ENCODE measurements at places on chromosomes 2 and 18.

DNA sequence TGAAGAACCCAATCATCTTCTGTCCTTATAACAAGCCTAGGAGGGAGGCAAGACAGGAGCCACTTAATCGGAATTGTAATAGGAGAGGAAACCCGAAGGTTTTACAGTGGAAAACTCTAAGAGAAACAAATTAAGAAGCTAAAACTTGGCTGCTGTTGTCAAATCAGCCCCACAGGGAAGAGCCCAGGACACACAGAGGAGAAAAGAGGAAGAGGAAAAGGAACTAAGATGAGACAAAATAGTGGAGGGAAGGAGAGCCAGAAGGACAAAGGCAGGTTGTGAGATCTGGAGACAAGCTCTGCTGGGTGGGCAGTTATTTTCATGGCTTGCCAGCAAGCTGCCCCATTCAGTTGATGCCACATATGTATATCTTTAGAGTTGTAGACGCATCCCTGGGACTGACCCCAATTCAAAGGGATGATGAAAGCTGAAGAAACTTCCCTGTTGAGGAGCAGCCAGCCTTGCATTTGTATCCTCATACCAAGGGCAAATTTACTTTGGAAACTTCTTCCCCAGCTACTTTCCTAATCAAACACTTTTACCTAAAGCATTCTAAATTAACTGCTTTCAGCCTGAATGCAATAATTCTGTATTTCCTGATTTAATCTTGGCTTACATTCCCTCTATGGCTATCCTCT lies 499.8 kb upstream of the MEIS1 start:
- DNase-seq, result no peak

- no peak for DNase-seq
Measured at GRCh38 chr2:230127195-230127594, 58.5 kb upstream of the SLC16A14 start.

DNA sequence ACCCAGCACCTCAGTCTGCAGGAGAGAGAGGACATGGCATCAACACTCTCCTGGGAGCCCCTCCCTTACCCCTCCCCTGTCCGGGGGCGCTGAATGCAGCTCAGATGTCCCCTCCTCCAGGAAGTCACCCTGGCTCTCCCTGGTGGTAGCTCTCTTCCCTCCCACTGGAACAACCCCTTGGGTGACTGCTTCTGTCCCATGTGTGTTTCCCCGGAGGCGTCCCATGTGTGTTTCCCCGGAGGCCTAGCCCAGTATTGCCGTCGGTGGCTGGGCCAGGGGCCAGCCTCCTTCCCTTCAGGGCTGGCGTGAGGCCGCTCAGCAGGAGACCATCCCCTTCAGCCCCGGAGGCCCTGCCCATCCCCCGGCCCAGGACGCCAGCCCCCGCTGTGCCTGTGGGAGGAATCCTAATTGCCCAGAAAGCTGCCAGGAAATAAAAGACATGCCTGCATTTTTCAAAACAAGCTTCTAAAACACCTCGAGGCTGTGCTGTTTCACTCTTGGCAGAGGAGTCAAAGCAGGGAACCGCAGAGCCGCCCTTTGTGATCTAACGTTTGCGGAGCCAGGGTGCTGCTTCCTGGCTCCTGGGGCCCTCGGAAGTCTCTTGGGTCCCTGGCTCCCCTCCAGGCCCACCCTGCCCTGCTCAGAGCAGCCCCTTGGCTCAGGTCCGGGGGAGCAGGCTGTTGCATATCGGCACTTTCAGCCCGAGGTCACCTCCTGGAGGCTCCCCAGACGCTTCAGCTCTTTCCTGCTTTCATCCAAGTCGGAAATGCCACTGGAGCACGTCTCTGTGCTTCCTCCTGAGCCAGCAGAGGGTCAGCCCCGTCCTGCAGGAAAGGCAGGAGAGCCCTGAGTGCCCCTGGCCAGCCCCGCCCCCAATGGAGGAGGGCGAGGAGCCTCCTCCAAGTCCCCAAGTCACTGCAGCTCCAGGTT lies 11.4 kb downstream of the SNED1 start:
- peak; percentile 80 for DNase-seq

GRCh38 chr2:45435316-45435715 lies 175.8 kb downstream of the SRBD1 start:
- peak; percentile 99 for DNase-seq

DNA sequence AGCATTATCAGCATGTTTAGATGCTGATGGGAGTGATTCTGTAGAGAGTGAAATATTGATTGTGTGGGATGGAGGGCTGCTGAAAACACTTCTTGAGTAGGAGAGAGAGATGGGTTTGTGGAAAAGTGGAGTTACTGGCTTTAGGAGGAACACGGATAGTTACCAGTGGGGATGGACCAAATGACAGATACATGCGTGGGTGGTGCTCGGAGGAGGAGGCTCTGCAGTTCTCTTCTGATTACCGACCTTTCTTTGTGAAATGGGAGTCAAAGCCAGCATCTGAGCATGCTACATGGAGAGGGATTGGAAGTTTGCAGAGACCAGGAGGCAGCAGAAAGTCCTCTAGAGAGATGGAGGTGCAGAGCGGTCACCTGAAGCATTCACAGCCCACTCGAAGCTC lies 26.3 kb downstream of the RNF144A start:
- DNase-seq, result no peak

DNA sequence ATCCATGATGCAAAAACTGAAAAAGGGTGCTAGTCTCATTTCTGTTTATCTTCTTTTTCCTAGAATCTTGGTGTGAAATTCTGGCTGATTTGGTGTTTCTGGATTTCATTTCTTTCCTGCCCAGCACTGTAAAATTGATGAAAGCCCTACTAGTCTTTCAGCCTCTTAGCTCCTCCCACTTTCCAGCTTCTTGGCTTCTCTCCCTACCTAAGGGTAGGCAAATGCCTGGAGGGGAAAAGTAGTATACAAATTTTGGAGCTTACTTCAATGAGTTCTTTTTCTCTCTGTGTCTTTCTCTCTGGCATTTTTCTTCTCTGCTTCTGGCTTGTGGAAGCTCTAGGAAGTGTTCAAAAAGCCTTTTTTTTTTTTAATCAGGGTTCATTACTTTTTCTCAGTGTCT lies 160.5 kb downstream of the XIRP2 start:
- no peak for DNase-seq

- DNase-seq, result no peak
Measured at GRCh38 chr2:221908518-221908917, 336.4 kb upstream of the EPHA4 start.

DNA sequence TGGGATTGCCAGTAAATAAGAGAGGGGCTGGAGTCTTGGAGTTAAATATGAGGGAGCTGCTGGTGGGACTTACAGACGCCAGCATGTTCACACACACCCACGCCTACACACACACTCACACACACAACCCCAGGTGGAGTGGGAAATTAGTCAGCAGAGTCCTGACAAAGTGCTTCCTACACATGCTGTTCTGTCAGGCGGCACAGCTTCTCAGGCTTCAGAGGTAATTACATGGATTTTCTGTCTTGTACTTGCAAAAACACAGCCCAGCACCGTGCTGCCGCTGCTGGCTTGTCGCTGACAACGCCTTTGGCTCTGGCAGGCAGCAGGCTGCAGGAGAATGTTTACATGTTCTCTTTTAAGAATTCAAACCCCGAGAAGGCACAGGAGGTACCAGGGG lies 1186.3 kb upstream of the CELF4 start:
- no peak for DNase-seq

DNA sequence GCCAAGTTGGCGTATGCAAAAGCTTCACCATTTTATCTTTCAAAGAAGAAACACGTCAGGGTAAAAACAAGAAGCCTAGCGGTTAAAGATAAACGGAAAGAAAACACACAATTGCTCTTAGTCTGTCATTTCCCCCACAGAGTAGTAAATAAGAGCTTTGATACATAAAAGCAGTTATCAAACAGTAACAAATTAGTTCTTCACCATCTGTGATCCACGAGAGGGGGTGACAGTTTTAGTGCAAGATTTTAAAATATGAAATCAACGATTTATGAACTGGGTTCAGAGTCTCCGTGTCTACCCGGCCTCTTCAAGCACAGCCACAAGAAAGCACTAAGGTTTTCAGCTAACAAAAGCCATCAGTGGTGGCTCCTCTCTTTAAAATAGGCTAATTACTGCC lies 703.9 kb upstream of the ID2 start:
- DNase-seq, result no peak

DNA sequence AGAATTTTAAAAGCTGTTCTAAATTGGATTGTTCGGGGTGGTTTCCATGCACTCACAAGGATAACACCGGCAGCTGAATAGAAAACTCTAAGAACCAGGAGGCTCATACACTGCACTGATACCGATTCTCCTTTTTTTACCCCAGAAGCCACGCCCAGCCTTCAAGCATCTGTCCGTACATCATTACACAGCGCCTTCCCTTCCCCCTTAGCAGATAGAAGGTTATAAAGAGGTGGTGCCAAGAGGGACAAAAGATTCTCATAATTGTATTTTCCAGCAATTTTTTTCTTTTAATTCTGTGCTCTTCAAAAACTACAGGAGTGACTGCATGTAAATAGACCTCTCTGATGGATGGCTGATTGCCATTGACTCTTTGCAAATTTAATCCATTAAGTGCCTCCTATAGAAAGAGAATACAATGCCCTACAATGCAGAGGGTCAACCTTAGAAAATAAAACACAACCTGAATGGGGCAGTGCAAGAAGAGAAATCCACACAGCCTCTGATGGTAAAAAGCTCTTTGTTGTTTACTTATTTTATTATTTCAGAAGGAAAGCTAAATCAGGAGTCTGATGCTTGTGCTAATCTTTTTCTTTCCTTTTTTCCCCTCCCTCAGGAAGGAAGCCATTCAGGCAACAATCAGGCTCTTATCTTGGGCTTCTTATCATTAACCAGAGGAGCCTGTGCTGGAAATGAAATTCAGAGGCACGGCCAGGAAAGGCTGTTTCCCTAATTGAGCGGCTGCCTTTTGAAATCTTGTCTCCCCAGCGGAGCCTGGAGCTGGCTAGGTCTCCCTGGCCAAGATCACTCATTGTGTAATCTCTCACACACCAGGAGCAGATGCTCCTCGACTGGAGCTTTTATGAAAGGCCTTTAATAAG lies 198.9 kb upstream of the NABP1 start:
- DNase-seq, result no peak

- peak; percentile 88 for DNase-seq
Measured at GRCh38 chr2:239630618-239631286, 229.9 kb upstream of the HDAC4 start.
